ENCODE measurements at places on chromosomes 1 and 21.
A peak's percentile ranks its signal among the peaks of the same experiment; 100 is the strongest.

GRCh38 chr1:109891930-109892329 is 18.7 kb upstream of the CSF1 start:
- DNase-seq: no peak
- no peak overlapping the region for H3K27ac ChIP-seq
- H3K27me3 ChIP-seq: no peaks in the 10 kb centered on the region
- no peaks in the 10 kb centered on the region for H3K4me1 ChIP-seq
- H3K4me3 ChIP-seq: no peak overlapping the region

- no peak overlapping the region for H3K4me3 ChIP-seq
- H3K4me1 ChIP-seq: no peaks in the 10 kb centered on the region
- no peaks in the 10 kb centered on the region for H3K27me3 ChIP-seq
- H3K27ac ChIP-seq: no peak overlapping the region
- no peaks in the 10 kb centered on the region for H3K36me3 ChIP-seq
- no peak for DNase-seq
Measured at GRCh38 chr1:24125456-24125855, 13.5 kb upstream of the MYOM3 start.

GRCh38 chr1:110639724-110640386 is 33.7 kb upstream of the KCNA2 start:
- no peak overlapping the region for H3K4me3 ChIP-seq
- no peak for DNase-seq
- no peak overlapping the region for H3K27ac ChIP-seq
- no peaks in the 10 kb centered on the region for H3K27me3 ChIP-seq
- H3K4me1 ChIP-seq: peaks cover 1% of the 10 kb centered on the region
- no peaks in the 10 kb centered on the region for H3K36me3 ChIP-seq

- H3K4me1 ChIP-seq: no peaks in the 10 kb centered on the region
- H3K27ac ChIP-seq: no peak overlapping the region
- DNase-seq: no peak
- no peaks in the 10 kb centered on the region for H3K27me3 ChIP-seq
- no peak overlapping the region for H3K4me3 ChIP-seq
Measured at GRCh38 chr21:34579411-34579810, 35.5 kb downstream of the RCAN1 start.

GRCh38 chr1:228417061-228417460 is 400 bp upstream of the TRIM17 start:
- no peak for DNase-seq
- no peaks in the 10 kb centered on the region for H3K36me3 ChIP-seq
- peaks cover 4% of the 10 kb centered on the region for H3K4me1 ChIP-seq
- peak overlapping the region; percentile 33 for H3K4me3 ChIP-seq

- no peak for DNase-seq
- no peak overlapping the region for H3K4me3 ChIP-seq
- H3K27me3 ChIP-seq: no peaks in the 10 kb centered on the region
- H3K36me3 ChIP-seq: no peaks in the 10 kb centered on the region
- no peak overlapping the region for H3K27ac ChIP-seq
Measured at GRCh38 chr1:192832492-192832891, 23.7 kb downstream of the RGS2 start.

DNA sequence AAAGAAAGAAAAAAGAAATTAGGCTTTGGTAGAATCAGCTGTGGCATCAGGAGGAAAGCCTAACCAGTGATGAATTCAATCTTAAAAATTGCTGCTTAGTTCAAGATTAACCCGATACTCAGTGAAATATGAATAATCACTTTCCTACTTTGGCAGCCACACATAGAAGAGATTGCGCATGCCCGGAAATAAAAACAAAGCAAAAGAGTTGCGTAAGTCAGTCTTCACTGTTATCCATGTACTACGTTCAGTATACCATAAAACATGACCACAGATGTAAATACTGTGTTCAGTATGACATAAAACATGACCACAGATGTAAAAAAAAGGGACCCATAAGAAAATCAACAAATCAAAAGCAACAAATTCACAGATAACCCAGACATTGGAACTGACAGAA is 19.2 kb downstream of the CD1D start:
- H3K27ac ChIP-seq: no peak overlapping the region
- no peaks in the 10 kb centered on the region for H3K4me1 ChIP-seq
- H3K36me3 ChIP-seq: no peaks in the 10 kb centered on the region
- H3K4me3 ChIP-seq: no peak overlapping the region
- no peak for DNase-seq

GRCh38 chr1:181133441-181133951 is 45.0 kb downstream of the IER5 start:
- H3K27me3 ChIP-seq: no peaks in the 10 kb centered on the region
- peaks cover 21% of the 10 kb centered on the region for H3K4me1 ChIP-seq
- H3K36me3 ChIP-seq: no peaks in the 10 kb centered on the region
- no peak overlapping the region for H3K4me3 ChIP-seq
- H3K27ac ChIP-seq: no peak overlapping the region
- DNase-seq: no peak

DNA sequence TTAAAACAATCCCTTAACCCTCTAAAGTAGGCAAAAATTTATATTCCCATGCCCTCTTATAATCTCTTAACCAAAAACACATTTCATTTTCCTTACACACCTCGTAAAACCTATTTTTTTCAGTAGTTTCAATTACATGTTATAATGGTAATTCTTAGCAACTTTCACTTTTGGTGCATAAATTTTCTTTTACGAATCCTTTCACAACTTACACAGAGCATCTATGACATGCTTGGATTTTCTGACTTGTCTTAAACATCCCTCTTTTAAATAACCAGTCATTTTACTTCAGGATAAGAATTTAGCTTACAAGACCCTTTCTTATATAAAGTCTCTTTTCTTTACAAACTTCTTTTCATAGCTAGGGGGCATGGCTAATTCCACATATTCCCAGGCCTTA is 8.9 kb upstream of the MRPL55 start:
- H3K36me3 ChIP-seq: no peaks in the 10 kb centered on the region
- no peaks in the 10 kb centered on the region for H3K27me3 ChIP-seq
- no peak overlapping the region for H3K4me3 ChIP-seq
- DNase-seq: no peak

DNA sequence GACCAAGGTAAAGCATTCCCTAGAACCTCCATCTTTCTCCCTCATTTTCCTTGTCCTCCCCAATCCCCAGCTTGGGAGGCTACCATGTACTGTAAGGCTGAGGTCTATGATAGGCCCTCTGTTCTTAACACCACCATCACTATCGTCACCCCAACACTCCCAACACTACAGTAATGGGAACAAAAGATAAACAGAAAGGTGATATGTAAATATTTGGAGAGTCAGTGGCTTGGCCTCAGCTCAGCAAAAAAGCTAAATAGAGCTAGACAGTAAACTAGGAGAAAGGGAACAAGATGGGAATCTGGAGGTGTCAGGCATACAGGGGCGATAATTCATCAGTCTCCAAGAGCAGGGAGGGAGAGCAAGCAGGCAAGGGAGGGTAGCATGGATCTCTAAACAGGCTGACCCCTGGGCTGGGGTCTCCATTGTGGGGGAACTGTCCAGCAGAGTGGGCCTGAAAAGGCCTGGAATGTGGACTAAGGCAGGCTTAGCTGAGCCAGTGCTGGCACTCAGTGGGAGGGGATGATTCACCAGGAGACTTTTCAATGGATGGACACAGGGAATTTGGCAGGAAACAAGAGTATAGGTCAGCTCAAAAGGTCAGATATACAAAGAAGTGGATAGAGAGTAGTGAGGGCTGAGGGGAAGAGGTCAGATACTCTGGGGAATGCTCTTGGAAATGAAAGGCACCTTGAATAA is 6.7 kb downstream of the WNT2B start:
- no peak overlapping the region for H3K4me3 ChIP-seq
- H3K36me3 ChIP-seq: no peaks in the 10 kb centered on the region
- H3K27ac ChIP-seq: no peak overlapping the region
- DNase-seq: no peak
- H3K4me1 ChIP-seq: 0 out of 2 replicates have a peak, but pooled peaks cover 2% of the 10 kb centered on the region

DNA sequence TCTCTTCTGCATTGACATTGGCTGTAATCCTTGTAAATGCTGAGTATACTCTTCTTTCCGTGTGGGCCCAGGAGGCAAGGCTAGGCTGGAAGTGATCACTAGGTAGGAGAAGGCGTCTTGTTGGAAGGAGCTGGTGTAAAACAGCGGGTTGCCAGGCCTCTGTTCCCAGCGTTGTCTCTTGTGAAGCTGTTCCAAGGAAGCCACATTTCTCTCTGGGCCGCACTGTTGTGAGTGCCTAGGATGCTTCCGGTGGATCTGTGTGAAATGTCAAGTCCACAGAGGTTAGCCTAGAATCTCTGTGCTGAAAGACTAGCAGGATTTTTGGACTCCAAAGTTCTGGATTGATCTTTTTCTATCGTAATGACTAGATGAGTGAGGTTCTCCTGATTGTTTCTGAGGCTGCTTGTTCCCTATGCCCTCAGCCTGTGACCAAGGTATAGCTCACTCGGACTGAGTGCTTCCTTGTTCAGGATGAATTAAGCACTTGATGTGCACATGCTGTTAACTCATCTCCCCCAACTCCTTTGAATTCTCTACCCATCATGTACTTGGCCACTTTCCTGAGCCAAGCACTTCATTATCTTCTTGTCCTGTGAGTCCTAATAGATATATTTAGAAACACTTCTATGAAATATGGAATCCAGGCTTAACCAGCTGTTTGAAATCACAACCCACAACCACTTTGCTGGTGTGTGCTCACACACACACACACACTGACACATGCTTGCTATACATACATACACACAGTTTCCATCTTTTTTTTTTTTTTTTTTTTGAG is 63.3 kb downstream of the PBX1 start:
- H3K4me3 ChIP-seq: no peak overlapping the region
- H3K27ac ChIP-seq: no peak overlapping the region
- H3K4me1 ChIP-seq: peaks cover 4% of the 10 kb centered on the region
- no peak for DNase-seq

GRCh38 chr1:12091191-12091590 is 28.1 kb downstream of the TNFRSF8 start:
- 0 out of 2 replicates have a peak, but pooled peaks cover 1% of the 10 kb centered on the region for H3K4me1 ChIP-seq
- H3K27ac ChIP-seq: no peak overlapping the region
- no peaks in the 10 kb centered on the region for H3K27me3 ChIP-seq

- DNase-seq: no peak
- H3K27me3 ChIP-seq: no peaks in the 10 kb centered on the region
- no peak overlapping the region for H3K27ac ChIP-seq
- H3K4me1 ChIP-seq: no peaks in the 10 kb centered on the region
- peaks cover 18% of the 10 kb centered on the region for H3K36me3 ChIP-seq
- H3K4me3 ChIP-seq: no peak overlapping the region
Measured at GRCh38 chr1:174971466-174971865, 28.3 kb upstream of the CACYBP start.

DNA sequence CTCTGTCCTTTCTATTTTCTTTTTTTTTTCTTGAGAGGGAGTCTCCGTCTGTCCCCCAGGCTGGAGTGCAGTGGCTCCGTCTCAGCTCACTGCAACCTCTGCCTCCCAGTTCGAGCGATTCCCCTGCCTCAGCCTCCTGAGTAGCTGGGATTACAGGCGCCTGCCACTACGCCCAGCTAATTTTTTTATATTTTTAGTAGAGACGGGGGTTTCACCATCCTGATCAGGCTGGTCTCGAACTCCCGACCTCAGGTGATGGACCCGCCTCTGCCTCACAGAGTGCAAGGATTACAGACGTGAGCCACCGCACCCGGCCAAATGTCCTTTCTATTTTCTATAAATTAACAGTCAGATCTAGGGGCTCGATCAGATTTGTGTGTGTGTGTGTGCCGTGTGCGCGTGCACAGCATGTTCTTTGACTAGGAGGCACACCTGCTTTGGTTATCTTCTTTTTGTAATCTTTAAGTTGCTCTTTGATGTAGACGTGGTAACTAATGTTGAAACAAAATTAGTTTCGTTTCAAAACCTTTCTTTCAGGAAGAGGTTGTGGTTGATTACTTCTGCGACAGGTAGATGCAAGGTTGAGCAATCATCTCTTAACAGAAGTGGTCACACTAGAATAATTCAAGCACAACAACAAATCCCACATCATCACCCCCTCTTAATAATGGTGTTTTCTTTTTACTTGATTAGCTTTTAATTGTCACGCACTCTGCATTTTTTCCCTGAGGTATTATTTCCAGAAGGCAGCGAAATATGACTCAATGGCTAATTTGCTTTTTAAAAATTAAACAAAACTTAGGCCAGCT is 779 bp upstream of the DEGS1 start:
- H3K4me1 ChIP-seq: 0 out of 2 replicates have a peak, but pooled peaks cover 1% of the 10 kb centered on the region
- H3K36me3 ChIP-seq: 0 out of 2 replicates have a peak, but pooled peaks cover 3% of the 10 kb centered on the region
- H3K27me3 ChIP-seq: no peaks in the 10 kb centered on the region
- H3K4me3 ChIP-seq: peak overlapping the region; percentile 96

DNA sequence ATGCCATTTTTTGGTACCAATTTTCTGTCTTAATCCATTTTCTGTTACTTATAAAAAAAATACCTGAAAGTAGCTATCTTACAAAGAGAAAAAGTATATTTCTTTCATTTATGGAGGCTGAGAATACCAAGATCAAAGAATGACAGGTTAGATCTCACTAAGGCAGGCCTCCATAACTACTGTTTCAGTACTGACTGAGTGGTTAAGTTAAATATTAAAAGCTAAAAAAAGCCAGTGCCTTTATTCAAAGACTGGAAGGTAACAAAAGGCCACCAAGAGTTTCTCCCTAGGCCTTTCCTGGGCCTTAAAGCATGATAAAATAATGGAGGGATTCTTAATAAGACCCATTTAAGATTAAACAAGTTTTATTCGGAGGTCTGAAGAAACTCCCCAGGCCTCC is 687.7 kb upstream of the ADGRL4 start:
- no peak for DNase-seq
- H3K27ac ChIP-seq: no peak overlapping the region
- H3K4me1 ChIP-seq: no peaks in the 10 kb centered on the region
- H3K27me3 ChIP-seq: no peaks in the 10 kb centered on the region
- H3K4me3 ChIP-seq: no peak overlapping the region

GRCh38 chr1:16165073-16165364 is 9.2 kb upstream of the EPHA2 start:
- no peaks in the 10 kb centered on the region for H3K36me3 ChIP-seq
- no peaks in the 10 kb centered on the region for H3K27me3 ChIP-seq
- no peak overlapping the region for H3K4me3 ChIP-seq
- no peak for DNase-seq
- H3K4me1 ChIP-seq: peaks cover 9% of the 10 kb centered on the region

- H3K27me3 ChIP-seq: no peaks in the 10 kb centered on the region
- H3K4me1 ChIP-seq: no peaks in the 10 kb centered on the region
- no peak overlapping the region for H3K27ac ChIP-seq
- H3K36me3 ChIP-seq: no peaks in the 10 kb centered on the region
Measured at GRCh38 chr1:107794571-107794970, 170.4 kb downstream of the VAV3 start.

Measured in iPS DF 6.9 (cell line).